Activated CD8-positive, alpha-beta T cell treated with anti-CD3 and anti-CD28 coated beads, Interleukin-2, amount 10 ng/mL, durations not matched to agents 7 days and 5 days (primary cell): ENCODE measurements at places on chromosomes 11 and 22. TPM values are rescaled to one million over a fixed set of nuclear protein-coding genes. Genes with fewer than 3 reads are reported as not detected.

DNA sequence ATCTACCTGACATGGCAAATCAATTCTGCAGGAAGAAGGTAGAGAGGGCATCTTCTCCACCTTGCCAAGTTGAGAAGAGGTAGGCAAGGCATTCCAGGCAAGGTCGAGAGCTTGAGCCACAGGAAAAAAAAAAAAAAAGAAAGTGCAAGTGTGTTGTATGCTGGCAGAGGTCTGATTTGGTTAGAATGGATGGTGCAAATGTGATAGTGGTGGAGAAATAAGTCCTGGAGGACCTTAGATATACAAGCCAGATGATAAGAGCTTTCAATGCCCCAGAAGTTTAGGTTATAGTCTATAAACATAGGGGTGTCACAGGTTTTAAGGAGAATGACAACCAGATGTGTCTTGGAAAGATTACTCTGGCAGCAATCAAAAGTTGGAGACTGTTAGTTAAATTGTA lies 1.4 kb downstream of the FBXO3 start:
- H3K4me1 ChIP-seq = peaks cover 23% of the 10 kb centered on the region
- peak overlapping the region; percentile 91 for H3K4me3 ChIP-seq
- peaks cover 13% of the 10 kb centered on the region for H3K36me3 ChIP-seq
- H3K27ac ChIP-seq = no peak overlapping the region

GRCh38 chr11:65492637-65493366 lies 6.0 kb upstream of the MALAT1 start:
- H3K4me1 ChIP-seq = peaks cover 54% of the 10 kb centered on the region
- no peaks in the 10 kb centered on the region for H3K27me3 ChIP-seq
- no peaks in the 10 kb centered on the region for H3K36me3 ChIP-seq
- no peak overlapping the region for H3K27ac ChIP-seq

The TMEM9B gene
- 28.9 TPM for total RNA-seq

The LRRC10B gene
- total RNA-seq = not detected

- H3K4me3 ChIP-seq = no peak overlapping the region
- H3K36me3 ChIP-seq = no peaks in the 10 kb centered on the region
- DNase-seq = no peak
- no peaks in the 10 kb centered on the region for H3K4me1 ChIP-seq
- H3K27me3 ChIP-seq = no peaks in the 10 kb centered on the region
These were observed 1511.2 kb downstream of the FAM181B start for GRCh38 chr11:81222491-81222890.

The SHISA8 gene
- total RNA-seq = not detected

The DKK3 gene
- not detected for total RNA-seq

DNA sequence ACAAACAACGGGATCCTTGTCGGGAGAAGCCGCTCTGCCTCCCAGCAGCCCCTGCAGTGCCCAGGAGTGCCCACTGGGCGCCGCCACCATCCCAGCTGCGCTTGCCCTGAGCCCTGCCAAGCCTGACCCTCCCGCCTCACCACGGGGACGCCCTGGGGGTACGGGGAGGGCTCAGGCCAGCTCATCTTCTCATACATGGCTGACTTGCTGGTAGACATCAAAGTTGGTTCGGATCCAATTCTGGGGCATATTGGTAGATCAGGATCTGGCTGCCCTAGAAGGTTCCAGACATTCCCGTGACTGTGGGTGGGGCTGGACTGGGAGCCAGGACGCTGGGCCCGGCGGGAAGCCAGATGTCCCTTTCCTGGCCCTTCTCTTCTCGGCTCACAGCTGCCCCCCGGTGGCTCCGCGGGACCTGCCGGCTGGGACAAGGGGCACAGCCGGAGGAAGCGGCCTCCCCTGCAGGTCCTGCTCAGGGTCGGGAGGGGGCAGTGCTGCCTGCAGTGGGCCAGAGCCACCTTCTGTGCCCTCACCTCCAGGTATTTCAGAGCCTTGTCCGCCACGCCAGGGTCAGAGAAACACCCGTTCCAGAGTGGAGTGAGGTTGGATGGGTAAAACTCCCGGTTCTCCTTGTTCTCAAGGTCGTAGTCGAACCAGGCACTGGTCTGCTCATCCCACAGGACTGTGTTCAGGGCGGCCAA lies 10.6 kb upstream of the TREH start:
- peak overlapping the region; percentile 80 for H3K27ac ChIP-seq
- H3K27me3 ChIP-seq = peaks cover 12% of the 10 kb centered on the region
- DNase-seq = peak; percentile 91
- H3K4me1 ChIP-seq = peaks cover 57% of the 10 kb centered on the region
- H3K36me3 ChIP-seq = no peaks in the 10 kb centered on the region
